ENCODE measurements at places on chromosomes 12 and 14. TPM values are rescaled to one million over a fixed set of nuclear protein-coding genes. Genes with fewer than 3 reads are reported as not detected.

Gene EPYC
- 0.09 TPM for total RNA-seq

Gene CPM
- 3.0 TPM for total RNA-seq

Gene ACSS3
- 22.3 TPM for total RNA-seq

Gene WNK1
- 60.8 TPM for total RNA-seq

Gene LALBA
- not detected for total RNA-seq

Gene CDH24
- 6.2 TPM for total RNA-seq

Gene C3AR1
- 0.18 TPM for total RNA-seq

Gene KRT72
- not detected for total RNA-seq

Gene KRT6C
- not detected for total RNA-seq

Gene EIF2S1
- 187 TPM for total RNA-seq

Gene PPM1H
- total RNA-seq = 0.92 TPM

Gene STAC3
- 0.14 TPM for total RNA-seq

Gene MGP
- total RNA-seq = 8.0 TPM

Gene MYL6
- 2,914 TPM for total RNA-seq

Gene SERPINA10
- not detected for total RNA-seq

Gene SLC25A47
- not detected for total RNA-seq

Gene SIX6
- total RNA-seq = not detected

Gene IFNG-AS1
- not detected for total RNA-seq

Gene RDH12
- total RNA-seq = not detected

Gene TTC5
- 21.0 TPM for total RNA-seq

Gene MIS18BP1
- 14.8 TPM for total RNA-seq

Gene SMIM41
- 9.8 TPM for total RNA-seq

Gene MYO1H
- total RNA-seq = not detected

Gene RASSF8
- total RNA-seq = 105 TPM

Gene RNASE1
- total RNA-seq = not detected

Gene PKP2
- total RNA-seq = 0.55 TPM

Gene TC2N
- total RNA-seq = 0.65 TPM

Gene NANOG
- total RNA-seq = not detected

Gene CLEC2B
- 22.3 TPM for total RNA-seq

Gene VRTN
- not detected for total RNA-seq

Gene CPNE6
- not detected for total RNA-seq

Gene CLEC7A
- total RNA-seq = 0.14 TPM

Gene TMEM229B
- 1.0 TPM for total RNA-seq

Gene PLEKHG3
- total RNA-seq = 5.0 TPM

Gene MGAT4C
- not detected for total RNA-seq

Gene KLRK1
- total RNA-seq = not detected

Gene FAM186B
- 0.28 TPM for total RNA-seq

Gene AVPR1A
- under 0.01 TPM for total RNA-seq

Gene OR6S1
- total RNA-seq = not detected

Gene ZNF740
- 16.2 TPM for total RNA-seq

Gene KRT80
- under 0.01 TPM for total RNA-seq

Gene ENTPD5
- total RNA-seq = 8.4 TPM

Gene MYF5
- total RNA-seq = not detected

Gene PTPN6
- total RNA-seq = under 0.01 TPM

Measured in smooth muscle cell of bladder (primary cell).